ENCODE measurements at places on chromosomes 12 and 14. TPM values are rescaled to one million over a fixed set of nuclear protein-coding genes. Genes with fewer than 3 reads are reported as not detected.

DNA sequence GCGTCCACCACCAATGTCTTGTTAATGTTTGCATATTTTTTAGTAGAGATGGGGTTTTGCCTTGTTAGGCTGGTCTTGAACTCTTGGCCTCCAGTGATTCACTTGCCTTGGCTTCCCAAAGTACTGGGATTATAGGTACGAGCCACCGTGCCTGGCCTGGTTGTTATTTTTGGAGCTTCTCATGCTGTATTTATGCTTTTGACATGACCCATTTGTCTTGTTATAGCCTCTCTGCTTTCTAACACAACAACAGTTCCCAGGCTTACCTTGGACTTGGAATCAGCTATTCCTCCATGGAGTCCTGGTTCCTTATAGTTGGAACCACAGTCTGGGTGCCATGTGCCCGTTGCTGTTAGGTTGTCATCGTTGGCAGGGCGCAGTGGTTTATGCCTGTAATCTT is 29.7 kb downstream of the ZNF410 start:
- no peak for DNase-seq

DNA sequence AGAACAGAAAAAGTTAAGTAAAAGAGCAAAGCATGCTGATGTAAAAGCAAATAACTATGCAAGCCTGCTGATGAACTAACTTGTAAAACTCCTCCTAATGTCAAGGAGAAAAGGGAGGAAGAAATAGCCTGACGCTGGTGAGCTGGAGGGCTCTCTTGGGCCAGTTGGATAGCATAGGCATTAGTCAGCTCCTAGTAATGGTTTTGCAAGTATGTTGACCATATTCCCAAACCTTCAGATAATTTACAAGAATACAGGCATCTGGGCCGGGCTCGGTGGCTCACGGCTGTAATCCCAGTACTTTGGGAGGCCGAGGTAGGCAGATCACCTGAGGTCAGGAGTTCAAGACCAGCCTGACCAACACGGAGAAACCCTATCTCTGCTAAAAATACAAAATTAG is 871.4 kb downstream of the C12orf50 start:
- DNase-seq, result no peak

DNA sequence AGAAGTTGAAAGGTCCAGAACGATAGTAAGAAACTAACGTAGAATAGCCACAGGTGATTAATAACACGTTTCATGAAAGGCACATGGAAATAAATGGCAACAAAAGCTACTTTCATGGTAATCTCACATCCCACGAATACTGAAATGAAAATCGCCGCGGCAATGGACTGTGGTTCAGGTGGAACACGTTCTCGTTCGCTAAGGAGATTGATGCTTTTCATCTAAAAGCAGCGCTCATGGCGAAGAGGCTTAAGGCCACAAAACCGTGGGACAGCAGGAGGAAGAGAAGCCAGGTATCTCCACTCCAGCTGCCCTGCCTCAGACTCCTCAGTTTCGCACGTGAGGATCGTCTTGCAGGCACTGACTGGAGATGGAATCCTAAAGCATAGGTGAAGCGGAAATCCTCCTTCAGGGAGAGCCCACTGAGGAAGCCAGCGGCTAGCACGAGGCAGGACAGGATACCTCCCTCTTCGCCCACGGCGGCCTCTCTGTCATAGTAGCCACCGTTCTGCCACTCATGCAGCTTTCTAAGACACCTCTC is 696 bp upstream of the GPHN start:
- DNase-seq, result no peak

DNA sequence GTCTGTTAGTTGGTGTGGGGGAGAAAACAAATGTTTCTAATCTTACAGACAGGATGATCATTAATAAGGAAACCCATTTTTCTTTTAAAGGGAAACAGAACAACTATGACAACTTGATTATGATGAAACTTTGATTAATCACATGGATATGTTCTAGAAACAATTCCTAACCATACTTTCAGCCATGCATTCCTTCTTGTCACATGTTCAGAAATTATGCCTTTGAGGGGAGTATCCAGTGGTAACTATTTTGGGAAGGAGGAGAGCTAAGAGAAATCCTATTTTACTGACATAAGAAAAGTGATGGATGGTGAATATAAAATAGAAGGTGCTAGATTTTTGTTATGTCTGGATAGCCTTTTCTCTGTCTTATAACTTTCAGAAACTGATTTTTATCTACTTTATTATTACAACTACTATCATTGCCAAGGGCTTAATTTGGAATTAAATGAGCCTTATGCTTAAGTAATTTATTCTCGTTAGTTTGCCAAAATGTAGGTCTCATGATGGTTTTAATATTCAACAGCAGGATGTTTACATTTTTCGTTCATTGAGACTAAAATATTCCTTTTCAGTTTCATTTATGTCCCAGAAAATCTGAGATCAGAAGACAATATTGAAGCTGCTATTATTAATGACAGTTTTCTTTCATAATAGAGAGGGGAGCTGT is 200.1 kb downstream of the TMTC2 start:
- no peak for DNase-seq

- no peak for DNase-seq
Measured at GRCh38 chr12:81949841-81950308, 190.7 kb upstream of the PPFIA2 start.

- no peak for DNase-seq
Measured at GRCh38 chr12:65986047-65986446, 144.5 kb downstream of the LLPH start.

DNA sequence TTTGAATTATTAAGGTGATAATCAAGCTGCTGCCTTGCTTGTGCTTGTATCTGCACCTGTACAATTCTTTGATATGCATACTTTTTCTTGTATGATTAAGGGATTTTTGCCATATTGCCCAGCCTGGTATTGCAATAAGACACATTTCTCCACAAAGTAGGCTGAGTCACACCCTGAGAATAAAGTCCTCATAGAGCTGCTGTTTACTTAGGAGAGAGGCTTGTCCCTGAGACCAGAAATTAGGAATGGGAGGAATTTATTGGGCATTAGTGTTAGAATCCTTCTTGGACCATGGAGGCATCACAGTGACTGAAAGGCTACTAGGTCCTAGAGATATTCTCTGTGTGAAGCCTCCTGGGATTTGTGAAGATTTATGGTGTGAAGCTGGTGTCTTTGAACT is 506.8 kb upstream of the FBXO33 start:
- DNase-seq, result no peak

CDKN1B gene
- total RNA-seq, result 39.7 TPM

CIROP gene
- not detected for total RNA-seq

MGAT4C gene
- not detected for total RNA-seq

OSGEP gene
- 43.3 TPM for total RNA-seq

KRT75 gene
- not detected for total RNA-seq

C12orf54 gene
- total RNA-seq, result not detected

NOVA1 gene
- not detected for total RNA-seq

CABP1 gene
- 3.0 TPM for total RNA-seq

KRT3 gene
- total RNA-seq, result 0.09 TPM

LYZ gene
- total RNA-seq, result 0.30 TPM

KRT72 gene
- 7.7 TPM for total RNA-seq

KRT6C gene
- not detected for total RNA-seq

Data from activated naive CD4-positive, alpha-beta T cell treated with anti-CD3 and anti-CD28 coated beads, Interleukin-2, amount 50 U/mL, for 72 hours (primary cell).